ENCODE measurements at places on chromosomes 12 and 14. TPM values are rescaled to one million over a fixed set of nuclear protein-coding genes. Genes with fewer than 3 reads are reported as not detected.
A peak's percentile ranks its signal among the peaks of the same experiment; 100 is the strongest.

OLR1 gene
- not detected for total RNA-seq

- DNase-seq = peak; percentile 34
- peaks cover 7% of the 10 kb centered on the region for H3K27me3 ChIP-seq
- H3K27ac ChIP-seq = no peak overlapping the region
Measured at GRCh38 chr12:119938049-119938667, 50.9 kb upstream of the BICDL1 start.

GRCh38 chr14:27427796-27428195, 830.0 kb upstream of the NOVA1 start:
- no peak overlapping the region for H3K4me3 ChIP-seq
- no peaks in the 10 kb centered on the region for H3K27me3 ChIP-seq
- no peaks in the 10 kb centered on the region for H3K36me3 ChIP-seq
- H3K4me1 ChIP-seq = no peaks in the 10 kb centered on the region

DNA sequence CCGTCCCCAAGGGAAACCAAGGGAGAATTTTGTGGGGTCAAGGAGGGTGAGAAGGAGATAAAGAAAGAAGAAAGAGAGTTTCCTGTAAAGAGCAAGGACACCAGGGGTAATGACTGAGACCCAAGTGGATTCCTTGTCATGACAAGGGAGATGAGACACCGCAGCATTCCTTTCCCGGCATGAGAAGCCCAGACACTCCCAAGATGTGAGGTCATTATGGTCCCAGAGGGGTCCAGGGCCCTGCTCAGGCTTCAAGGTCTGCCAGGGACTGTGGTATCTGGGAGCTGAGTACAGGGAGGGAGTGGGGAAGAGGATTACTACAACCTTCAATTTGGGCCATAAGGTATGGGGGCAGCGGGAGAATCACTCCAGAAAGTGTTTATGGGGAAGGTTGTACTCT, 58.1 kb downstream of the SPTB start:
- H3K4me1 ChIP-seq = no peaks in the 10 kb centered on the region
- no peaks in the 10 kb centered on the region for H3K36me3 ChIP-seq
- no peak overlapping the region for H3K27ac ChIP-seq
- no peak overlapping the region for H3K4me3 ChIP-seq
- DNase-seq = no peak
